Endothelial cell (in vitro differentiated cells): ENCODE measurements at places on chromosomes 1 and 21.

GRCh38 chr1:208910161-208910560 is 666.0 kb upstream of the PLXNA2 start:
- no peak for DNase-seq

GRCh38 chr1:6827630-6828165 is 42.4 kb downstream of the CAMTA1 start:
- DNase-seq = no peak

GRCh38 chr1:25932321-25932720 is 26.1 kb upstream of the STMN1 start:
- DNase-seq = no peak

DNA sequence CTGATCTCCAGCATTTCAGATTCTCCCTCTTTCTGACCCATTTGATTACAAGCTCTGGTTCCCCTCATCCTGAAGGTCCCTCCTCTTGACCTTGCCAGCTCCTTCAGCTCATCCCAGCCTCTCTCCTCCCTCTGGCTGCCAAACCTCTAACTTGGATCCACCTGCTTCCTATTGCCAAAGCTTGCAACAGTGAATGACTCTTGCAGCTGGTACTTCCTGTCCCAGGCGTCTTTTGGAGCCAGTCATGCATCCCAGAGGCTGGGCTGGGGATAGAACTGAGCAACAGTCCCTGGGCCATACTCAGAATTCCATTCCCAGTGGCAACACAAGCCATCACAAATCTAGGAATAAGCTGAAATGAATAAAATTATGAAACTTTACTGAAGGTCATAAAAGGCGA is 27.7 kb upstream of the SPOCD1 start:
- DNase-seq = no peak

DNA sequence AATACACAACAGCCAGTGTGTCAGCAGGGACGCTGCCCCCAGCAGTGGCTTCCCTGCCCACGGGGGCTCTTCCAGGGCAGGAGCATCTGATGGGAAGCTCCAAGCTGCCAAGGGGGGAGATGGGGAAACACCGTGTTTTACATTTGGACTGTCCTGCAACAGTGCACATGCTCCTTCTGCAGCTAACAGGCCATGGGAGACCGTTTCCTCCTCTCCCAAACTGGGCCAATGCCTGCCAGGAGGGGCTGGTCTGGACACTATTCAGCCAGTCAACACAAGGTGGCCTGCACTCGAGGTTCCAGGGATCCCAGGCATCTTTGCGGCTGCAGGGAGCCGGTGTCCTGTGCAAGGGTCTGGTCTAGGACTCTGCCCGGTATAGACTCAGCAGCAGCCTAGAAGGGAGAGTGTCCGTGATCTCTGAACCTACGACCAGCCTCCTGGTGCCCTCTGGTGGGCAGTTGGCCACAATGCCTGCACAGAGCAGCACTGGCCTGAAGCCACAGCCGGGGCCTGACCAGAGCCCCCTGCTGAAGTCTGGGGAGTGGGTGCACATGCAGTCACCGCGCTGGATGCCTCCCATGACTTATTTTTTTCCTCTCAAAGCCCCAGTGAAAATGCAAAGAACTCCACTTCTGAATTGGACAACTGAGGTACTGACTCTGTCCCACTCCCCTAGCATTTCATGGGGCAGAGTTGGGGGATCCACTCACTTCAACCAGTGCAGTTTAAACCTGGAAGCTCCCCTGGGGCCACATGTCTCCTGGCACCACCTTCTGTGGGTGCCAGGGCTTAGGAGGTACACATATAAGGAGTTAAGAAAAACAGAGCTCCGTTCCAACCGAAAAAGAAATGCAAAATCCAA is 33.3 kb downstream of the RCC2 start:
- peak; percentile 83 for DNase-seq

- no peak for DNase-seq
These were observed 77.0 kb downstream of the DDR2 start for GRCh38 chr1:162709132-162709860.

DNA sequence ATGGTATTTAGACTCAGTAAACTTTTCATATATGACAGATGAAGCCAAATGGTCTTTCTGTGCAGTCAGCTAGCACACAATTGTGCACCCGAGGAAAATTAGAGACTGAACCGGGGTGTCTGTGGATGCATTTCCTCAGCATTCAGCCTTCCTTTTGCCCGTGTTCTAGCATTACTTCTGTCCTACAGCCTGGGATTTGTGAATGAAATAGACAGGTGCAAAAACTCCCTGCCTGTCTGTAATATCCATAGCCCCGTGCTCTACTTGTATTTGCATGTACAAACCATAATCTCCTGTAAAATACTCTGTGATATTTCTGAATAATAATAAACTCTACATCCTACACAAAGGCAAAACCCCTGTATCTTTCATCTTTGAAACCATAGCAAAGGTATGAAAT is 64.8 kb upstream of the LGALS8 start:
- no peak for DNase-seq

DNA sequence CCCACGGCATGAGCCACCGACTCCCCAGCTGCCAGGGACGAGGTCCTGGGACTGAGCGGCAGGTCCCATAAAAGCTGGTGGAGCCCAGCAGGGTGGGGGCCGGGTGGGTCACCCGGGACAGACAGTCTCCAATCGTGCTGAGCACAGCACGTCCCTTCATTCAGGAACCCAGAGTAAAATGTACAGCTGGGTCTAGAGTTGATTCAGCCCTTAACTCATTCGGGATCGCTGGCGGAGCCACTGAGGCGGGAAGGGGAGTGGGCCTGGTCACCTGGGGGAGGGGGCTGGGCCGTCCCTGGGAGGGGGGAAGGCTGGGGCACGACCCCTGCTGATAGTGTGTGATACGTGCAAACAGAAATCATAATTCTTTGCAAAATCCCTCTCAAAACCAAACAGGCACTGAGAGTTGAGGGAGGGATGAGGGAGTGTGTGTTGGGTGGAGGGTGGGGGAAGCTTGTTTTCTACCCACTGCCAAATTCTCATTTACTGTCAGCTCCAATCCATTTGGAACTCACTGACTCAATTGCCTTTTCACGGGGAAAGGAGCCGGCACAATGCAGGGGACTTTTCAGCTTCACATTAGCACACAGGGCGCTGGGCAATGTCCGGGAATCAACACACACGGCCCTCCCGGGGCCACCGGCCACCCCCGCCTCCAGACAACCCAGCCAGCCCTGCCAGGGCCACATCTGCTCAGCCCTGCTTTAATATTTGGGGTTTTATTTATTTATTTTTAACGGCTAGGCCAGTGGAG is 13.8 kb downstream of the CASZ1 start:
- no peak for DNase-seq

DNA sequence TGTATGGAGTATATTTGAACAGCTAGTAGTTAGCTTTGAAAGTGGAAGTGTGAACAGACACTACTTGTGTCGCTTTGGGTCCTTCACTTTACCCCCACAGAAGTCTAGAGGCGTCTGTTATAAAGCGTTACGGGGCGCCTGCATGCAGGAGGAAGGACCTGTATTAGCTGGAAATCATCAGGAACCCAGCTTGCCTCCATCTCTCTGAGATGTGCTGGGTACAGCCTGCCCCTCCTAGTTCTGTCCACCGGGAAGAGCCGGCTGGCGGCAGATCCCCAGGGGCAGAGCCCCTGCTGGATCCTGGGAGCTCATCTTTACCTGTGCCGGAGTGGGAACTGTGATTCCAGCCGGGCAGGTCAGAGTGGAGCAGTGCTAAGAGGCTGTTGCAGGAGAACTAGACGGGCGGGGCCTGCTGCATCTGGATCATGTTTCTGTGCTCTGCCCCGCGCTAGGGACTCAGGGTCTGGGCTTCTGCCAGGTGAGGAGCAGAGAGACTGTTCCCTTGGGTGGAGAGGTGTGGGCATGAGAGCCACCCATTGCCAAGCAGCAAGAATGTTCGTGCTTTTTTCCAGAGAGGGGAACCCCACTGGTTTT is 22.3 kb upstream of the SPSB1 start:
- no peak for DNase-seq

- no peak for DNase-seq
These were observed 3.0 kb downstream of the FBXO44 start for GRCh38 chr1:11657654-11658053.

DNA sequence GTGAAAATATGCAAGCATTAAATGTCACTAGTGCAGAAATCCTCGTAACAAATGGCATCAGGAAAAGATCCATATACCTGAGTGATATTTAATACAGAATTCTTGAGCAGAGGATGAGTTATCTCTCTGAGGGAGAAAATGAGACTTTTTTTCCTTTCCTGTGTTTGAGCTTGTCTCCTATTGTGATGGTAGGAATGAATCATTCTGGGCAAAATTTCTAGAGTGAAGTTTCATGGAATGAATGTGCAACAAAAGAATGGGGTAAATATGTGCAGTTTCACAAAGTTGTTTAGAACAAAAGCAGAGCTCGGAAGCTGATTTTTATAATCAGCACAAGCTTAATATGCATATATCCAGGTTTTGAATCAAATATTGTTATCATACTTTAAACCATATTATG is 4.6 kb downstream of the CTPS1 start:
- no peak for DNase-seq

DNA sequence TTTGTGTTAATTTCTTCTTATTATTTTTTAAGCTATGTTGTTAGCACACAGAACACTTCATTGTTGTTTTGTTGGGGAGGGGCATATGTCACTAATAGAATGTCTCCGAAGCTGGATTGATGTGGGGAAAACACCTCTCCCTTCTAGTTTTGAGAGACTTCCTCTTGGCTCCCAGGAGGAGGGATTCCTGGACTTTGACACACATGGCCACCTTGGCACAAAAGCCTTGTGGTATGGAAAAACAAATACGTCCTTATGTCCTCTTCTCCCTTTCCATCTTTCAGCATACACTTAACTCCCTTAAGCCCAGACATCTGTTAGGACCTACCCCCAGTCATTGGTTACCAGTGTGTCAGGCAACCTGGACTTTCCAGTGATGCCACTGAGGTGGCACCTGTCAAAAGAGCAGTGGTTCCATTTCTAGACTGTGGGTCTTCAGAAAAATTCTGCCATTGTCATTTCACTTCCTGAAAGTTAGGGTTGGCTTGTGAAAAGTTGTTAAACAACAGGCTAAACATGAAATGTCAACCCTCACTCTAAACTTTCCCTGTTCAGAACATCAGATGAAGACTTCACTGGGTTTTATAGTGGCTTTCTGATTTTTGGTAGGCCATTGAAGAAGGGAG is 12.5 kb upstream of the ABCB10 start:
- DNase-seq = no peak

DNA sequence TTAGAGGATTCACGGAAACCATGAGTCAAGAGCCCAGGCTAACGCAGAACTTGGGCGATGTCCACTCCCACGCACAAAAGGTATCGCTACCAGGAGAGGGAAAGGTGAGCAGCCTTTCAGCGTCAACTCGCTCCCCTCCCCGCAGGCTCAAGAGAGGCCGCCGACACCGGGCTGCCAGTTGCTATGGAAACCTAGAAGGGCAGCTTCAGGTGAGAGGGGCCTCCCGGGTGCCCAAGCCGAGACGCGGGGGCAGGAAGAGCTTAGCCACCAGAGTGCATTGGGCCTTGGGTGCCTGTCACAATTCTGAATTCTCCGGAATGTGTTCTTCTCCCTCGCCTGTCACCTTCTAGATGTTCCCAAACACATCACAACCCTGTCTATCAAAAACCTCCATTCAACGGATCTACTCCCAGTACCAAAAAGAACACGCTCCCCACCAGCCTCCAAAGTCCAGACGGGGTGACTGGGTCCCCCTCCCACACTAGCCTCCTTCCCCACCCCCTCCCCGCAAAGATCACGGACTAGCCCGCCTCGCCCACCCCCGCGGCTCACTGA is 694 bp downstream of the MEAF6 start:
- peak; percentile 37 for DNase-seq

DNA sequence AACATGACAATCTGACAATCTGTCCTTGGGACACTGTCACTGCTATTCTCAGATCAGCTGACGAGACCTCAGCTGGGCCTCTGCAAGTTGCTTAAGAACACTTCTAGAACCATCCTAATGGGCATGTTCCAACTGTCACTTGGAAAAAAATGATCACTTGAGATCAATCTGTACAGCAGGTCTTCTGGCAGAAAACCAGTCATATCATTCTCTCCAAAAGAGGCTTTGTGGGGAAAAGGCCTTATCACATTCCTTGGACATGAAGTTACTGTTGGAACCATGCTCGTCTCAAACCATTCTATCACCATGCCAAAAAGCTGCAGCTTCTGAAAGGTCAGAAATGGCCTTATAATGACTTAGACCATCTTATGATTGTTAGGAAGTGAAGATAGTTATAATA is 744.2 kb downstream of the USP25 start:
- DNase-seq = no peak

DNA sequence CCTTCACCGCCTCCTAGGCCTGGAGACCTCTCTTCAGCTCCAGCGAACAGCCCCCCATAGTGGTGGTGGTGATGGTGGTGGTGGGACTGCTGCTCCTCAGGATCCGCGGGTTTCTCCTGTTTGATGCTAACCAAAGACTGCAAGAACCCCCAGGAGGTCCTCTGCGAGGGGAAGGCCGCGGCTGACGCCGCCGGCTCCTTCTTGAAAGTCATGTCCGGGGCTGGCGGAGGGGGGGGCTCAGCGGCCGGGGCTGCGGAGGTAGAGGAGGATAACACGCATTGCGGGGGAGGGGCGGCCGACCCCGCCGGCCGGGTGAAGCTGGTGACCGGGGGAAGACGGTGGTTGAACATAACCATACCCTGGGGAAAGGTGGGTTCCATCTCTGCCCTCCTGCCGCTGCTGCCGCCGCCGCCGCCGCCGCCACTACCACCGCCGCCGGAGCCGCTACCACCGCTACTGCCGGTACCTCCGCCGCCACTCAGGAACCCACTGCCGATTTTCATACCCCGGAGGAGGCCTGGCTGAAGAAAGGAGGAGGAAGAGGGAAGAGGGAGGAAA is 554 bp downstream of the ZNF281 start:
- peak; percentile 47 for DNase-seq

- no peak for DNase-seq
These were observed 41.6 kb downstream of the ATP6V1G3 start for GRCh38 chr1:198498881-198499280.

GRCh38 chr1:109983380-109984189 is 980 bp upstream of the AHCYL1 start:
- DNase-seq = no peak

DNA sequence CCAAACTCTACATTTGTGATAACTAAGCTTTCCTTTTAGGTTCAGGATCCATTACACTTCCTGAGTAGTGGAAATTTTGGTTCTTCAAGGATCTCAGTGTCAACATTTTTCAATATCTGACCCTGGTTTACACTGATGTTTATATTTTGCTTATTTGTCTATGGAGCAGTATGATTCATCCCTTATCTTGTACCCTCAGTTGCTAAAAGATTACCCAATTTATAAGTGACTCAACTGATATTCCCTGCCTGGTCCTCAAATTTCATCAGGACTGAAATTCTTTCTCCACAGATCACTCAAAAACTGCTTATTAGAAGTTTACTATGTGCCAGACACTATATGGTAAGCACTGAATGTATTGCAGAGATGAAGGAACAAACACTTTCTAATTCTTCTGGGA is 139.1 kb upstream of the CHRM3 start:
- DNase-seq = no peak

DNA sequence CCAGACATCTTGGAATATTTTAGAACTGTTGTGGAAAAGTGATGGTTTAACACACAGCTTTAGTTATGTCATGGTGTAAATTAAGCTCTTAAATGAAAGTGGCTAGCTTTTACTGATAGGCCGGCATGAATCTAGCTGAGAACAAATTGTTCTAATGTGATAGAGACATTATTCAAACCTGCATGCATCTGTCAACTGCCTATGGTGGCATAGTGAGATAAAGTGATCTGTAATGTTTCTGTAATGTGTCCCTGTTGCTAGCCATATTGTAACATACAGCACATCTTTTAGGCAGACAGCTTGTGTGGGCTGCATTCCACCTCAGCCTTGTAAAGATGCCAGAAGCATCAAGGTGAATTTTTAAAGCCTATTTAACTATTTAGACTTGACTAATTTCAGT is 16.0 kb downstream of the LRIG2 start:
- DNase-seq = no peak

GRCh38 chr1:24874056-24874455 is 56.0 kb downstream of the RUNX3 start:
- DNase-seq = no peak
